ENCODE measurements at places on chromosomes 5 and 9.

DNA sequence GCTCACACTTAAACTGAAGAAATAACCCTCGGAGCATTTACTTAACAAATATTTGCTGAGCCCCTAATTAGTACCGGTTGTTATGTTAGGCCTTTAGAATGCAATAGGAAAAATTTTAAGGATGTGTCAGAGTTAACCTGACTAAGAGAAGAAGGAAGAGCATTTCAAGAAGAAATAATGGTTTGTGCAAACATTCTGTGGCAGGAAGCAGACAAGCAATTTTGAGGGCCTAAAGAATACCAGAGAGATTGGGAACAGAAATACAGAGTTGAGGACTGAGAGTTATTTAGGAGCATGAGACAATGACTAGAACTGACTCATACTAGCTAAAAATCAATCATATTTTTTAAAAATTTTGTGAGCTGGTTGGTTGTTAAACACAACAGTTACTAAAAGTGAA lies 218.8 kb downstream of the PRR16 start:
- no peak for DNase-seq

DNA sequence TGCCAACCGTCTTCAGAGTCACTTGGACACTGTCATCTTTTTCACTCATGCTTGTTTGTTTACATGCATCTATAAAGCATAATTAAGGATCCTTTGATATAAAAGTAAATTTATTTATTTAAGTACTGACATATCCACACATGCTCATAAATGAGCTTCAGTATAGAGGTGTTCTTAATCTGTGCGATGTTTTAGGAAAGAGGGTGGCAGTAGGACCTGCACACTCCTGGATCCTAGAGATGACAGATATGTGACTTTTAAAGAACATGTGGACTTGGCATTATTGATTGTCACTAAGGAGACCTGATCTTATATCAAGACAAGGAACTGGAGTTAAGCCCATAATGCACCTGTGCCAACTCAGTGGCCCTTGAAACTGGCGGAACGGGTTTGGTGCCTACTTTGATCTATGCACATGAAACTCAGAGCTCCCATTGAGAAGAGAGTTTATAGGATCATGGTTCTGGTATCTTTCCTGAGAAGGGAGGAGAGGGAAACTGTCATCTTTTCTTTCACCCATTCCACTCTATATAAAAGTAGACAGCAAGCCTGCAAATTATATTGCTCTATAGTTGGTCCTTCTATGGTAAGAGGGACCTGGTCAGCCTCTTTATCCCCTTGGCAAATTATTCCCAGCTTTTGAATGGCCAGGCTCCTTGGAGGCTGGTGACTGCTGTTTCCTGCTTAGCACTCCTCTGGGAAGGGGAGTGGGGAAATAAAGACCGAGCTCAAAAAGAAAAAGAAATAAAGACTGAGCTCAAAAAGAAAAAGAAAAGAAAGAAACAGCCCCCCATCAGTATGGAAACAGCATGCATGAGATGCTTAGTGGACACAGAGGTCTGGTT lies 57.8 kb upstream of the LIFR start:
- DNase-seq = no peak

DNA sequence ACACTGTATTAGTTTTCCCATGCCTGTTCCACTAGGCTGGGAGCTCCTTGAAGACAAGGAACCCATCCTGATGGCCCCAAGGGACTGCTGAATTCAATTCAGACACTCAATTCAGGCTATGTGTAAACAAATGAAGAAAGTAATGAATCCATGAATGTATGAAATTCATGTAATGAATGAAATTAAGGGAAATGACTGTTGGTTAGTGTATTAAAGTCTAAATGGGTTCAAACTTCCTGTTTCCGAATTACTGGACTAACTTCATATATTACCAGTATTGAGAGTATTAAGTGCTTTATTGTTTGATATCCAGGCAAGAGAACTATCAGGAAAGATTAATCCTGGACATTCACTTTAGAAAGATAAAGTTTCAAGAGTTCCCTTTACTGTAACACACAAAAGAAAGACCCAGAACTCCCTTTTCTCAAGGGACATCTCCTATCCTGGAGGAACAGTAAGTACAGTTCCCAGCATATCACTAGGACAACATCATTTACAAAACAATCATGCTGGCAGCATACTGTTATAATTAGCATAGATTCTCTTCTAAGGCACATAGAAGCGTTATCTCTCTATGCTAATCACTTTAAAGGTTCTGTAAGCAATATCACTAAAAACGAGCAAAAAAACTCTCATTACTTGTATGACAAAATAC lies 28.5 kb upstream of the IFNK start:
- no peak for DNase-seq

- no peak for DNase-seq
These were observed 81.1 kb downstream of the RMI1 start for GRCh38 chr9:84061613-84062193.

GRCh38 chr9:127730799-127731410 lies 4.2 kb downstream of the TOR2A start:
- DNase-seq = no peak

- DNase-seq = no peak
These were observed 33.4 kb downstream of the RXRA start for GRCh38 chr9:134359493-134360179.

DNA sequence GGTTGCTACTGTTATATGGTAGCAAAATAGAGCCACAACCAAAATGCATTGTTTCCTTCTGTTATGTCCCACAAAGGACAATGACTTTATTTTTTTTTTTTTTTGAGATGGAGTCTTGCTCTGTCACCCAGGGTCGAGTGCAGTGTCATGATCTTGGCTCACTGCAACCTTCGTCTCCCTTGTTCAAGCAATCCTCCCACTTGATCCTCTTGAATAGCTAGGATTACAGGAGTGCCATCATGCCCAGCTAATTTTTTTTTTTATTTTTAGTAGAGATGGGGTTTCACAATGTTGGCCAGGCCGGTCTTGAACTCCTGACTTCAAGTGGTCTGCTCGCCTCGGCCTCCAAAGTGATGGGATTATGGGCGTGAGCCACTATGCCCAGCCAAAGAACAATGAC lies 527.7 kb upstream of the SGCD start:
- DNase-seq = no peak

DNA sequence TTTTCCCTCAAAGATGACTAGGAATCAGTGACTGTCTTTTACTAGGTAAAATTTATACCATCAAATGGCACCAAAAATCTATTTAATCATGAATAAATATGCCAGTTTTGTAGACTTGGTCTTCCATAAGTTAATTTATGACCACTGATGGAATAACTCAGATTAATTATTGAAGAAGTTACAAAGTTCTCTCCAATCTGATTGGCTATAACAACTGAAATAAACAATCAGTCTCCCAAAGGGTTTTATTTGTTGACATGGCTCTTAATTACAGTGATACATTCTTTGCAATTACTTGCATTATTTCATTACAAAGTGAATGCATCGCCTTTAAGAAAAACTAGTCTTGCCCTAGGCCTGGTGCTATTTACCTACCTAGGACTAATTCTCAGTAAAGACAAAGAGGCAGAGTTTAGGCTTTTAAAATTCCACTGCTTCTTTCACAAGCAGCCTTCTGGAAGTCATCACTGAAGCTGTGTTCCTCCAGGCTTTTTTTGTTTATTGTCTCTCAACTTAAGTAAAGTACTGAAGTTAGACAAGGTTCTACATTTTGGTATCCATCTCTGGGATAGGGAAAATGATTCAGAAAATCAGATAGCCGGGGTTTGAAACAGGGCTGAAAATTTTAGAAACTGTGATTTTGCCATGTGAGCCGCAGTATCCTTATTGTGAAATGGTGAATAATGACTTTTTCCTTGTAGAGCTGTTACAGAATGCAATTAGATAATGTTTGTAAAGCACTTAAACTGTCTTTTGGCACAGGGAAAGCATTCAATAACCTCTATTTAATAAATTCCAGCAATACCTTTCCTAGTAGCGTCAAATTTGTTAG lies 2.5 kb downstream of the STOM start:
- DNase-seq = no peak

DNA sequence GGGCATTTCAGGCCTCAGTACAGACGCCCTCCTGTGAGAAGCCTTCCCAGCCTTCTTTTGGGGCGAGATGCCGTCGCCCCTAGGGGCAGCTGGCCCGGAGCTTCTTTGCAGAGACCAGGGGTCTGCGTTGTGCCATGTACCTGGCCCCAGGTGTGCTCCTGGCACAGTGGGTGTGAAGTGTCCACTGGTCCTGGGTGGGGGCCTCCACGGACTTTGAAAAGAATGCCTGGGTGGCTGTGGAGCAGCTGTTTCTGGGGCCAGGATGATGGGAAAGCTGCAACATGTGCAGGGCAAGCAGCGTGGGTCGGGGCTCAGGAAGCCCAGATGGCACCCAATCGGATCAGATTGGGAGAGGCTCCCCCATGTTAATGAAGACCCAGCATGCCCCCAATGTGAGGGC lies 47.8 kb downstream of the WNK2 start:
- no peak for DNase-seq

GRCh38 chr9:14014218-14014617 lies 299.7 kb downstream of the NFIB start:
- no peak for DNase-seq

DNA sequence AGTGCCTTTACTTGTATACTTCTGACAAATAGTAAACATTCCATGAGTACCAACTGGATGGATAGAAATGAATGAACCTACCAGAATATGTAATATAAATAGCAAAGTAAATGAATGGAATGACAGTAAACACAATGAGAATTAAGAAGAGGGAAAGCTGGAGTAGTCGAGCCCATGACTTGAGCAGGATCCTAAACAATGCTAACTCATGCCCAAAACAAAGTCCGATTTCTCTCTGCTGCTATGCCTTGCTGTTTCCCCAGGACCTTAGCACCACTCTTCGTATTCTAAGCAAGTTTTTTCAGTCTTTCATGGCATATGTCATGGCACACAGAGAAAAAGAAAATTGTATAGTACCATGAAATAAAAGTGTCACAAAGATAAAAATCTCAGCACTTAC lies 1.8 kb downstream of the XPA start:
- DNase-seq = no peak

- DNase-seq = no peak
These were observed 221.7 kb downstream of the FANCC start for GRCh38 chr9:95095641-95096355.

DNA sequence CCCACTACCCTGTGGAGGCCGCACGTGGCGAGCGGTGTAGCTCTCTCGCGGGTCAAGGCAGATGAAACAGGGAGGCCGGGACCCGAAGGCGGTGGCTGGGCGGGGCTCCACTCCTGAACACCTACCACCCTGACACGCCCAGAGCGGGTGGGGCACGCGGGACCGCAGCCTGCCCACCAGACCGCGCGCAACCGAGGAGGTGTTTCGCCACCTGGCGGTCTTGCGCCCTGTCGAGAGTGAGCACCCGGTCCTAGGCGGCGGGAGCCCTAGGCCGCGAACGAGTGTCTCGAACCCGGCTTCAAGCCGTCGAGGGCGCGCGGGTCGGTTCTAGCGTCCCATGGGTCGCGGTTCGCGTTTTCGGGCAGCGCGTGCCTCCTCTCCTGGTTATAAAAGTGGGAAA lies 2.2 kb upstream of the EXOSC3 start:
- DNase-seq = no peak

- no peak for DNase-seq
These were observed 31.2 kb downstream of the CDK7 start for GRCh38 chr5:69265931-69266330.

GRCh38 chr9:90296539-90296938 lies 346.1 kb downstream of the DIRAS2 start:
- DNase-seq = no peak

DNA sequence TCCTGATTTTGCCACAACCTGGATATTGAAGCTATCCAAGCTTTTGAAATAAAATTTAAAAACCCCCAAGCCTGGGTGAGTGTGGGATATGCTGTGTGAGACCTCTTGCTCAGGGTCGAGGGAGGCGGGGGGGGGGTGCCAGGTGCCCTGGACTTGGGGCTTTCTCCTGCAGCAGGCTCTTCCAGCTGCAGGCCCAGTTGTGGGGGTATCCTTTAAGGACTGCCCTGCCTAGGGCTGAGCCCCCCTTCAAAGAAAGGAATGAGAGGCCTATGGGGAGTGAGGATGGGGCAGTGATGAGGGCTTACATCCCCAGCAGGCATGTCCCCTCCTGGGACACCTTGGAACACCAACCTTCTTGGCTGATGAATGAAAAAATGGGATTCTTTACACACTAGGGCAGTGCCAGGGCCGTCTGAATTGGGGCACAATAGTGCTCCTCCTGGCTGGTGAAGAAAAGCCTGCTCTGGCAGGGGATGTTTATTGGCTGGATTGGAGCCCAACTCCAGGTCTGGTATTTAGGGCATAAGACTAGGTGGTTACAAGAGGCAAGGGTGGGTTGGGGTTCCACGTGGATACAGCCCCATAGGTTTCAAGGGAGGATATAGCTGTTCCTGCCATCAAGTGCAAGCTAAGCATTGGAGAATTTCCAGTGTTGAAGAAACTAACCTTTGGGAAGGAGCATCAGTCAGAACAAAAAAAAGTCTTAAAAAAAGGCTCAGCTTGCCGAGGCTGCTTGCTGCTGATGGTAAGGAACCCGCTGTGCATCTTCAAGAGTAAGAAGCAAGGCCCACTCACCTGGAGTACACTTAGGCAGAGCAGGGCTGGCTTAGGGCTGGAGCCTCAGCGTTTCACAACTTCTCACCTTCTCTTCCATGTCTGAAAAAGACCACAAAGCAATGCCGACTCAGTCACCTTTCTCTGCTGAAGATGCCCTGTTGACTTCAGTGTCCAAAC lies 7.0 kb downstream of the HNRNPAB start:
- no peak for DNase-seq

- DNase-seq = no peak
These were observed 1144.0 kb downstream of the TAF11L14 start for GRCh38 chr5:18778225-18778624.

DNA sequence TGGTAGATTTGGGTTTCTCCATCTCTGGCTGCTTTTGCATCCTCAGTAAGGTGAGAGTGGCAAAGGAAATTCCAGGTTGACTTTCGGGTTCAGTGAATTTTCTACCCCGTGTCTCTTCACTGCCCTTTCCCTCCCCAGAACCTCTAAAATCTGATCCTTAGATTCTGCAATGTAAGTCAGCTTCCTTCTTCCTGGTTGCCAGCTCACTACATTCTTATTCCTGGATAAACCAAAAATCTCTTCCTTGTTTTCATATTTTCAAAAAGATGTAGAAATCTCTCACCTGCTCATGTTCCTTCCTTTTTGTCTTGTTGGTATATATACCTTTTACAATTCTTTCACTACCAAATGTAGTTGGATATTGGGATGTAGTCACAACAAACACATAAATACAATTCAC lies 145.8 kb downstream of the TMC1 start:
- no peak for DNase-seq
